ENCODE measurements at places on chromosomes 2 and 18. TPM values are rescaled to one million over a fixed set of nuclear protein-coding genes. Genes with fewer than 3 reads are reported as not detected.

NMUR1 gene
- total RNA-seq: 0.69 TPM

RESP18 gene
- total RNA-seq: not detected

ACVR1C gene
- total RNA-seq: 3.6 TPM

DNA sequence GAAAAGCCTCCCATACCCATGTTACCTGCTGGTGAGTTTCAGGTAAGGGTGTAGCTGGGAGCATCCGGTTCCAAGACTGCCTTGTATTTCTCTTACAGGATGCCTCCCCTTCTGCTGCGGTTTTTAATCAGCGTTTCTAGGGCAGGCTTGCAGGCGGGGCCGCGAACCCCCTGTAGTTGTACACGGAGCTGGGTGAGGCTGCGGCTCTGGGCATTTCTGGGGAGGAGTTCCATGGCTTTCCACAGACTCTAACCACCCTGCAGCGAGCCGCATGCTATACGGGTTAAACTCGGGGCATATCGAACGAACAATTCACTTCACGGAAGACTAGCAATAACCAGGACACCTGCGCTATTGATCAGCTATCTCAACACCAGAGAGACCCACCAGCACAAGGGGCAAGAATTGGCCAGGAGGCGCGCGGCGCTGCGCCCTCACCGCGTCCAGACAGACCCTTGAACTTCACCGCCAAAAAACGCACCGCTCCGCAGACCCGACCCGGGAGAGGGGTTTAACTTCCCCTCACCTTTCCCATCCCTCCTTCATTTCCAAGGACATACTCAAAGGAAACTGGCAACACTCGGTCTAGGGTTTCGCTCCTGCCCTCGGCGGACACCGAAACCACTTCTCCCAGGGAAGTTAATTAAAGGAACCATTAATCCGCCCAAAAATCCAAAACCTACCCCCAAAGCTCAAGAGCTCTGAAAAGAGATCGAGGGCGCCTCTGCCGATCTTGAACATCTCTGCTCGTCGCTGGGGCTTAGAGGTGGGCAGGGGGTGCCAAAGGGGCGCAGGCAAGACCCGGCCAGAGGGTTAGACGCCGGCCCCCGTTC is 909 bp downstream of the TGFA start:
- DNase-seq: no peak

ADAM23 gene
- 3.1 TPM for total RNA-seq

DNA sequence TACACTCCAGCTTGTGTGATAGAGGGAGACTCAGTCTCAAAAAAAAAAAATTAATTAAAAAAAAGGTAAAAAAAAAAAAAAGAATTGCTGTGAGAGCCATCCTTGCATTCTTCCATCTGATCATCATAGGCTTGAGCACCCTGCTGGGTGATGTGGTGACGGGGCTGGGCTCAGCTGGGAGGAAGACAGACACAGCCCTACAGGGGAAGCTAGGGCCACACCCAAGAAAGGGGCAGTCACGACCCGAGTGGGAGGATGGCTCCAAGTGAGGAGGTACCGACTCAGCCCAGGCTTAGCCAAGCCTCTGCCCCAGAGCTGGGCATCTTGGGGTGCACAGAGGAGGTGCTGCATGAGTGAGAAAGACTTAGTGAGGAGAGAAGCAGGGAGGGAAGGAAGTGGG is 165.5 kb downstream of the SH3RF3 start:
- no peak for DNase-seq

Measured in skin of body (tissue), 3 donors.